ENCODE measurements at places on chromosomes 12 and 14. TPM values are rescaled to one million over a fixed set of nuclear protein-coding genes. Genes with fewer than 3 reads are reported as not detected.

DNA sequence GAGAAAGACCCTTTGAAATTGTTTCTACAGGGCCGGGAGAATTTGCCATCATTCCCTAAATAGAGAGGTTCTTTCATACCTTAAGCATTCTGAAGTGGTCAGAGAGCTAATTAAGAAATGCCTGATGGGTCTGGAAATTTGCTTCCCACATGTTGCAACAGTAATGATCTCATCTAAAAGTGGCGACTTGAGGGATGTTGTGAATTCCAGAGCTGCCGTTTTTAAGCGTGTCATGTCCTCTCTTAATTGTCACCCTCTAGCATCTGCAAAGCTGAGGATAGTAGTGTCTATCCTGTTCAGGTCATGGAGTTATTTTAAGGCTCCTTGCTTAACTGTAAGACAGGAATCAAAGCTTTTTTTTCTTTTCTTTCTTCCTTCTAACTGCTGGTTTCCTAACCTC lies 60.4 kb downstream of the FOS start:
- no peaks in the 10 kb centered on the region for H3K36me3 ChIP-seq
- H3K4me3 ChIP-seq: no peak overlapping the region
- H3K27ac ChIP-seq: no peak overlapping the region
- H3K4me1 ChIP-seq: no peaks in the 10 kb centered on the region

- H3K27ac ChIP-seq: no peak overlapping the region
- no peak overlapping the region for H3K4me3 ChIP-seq
- no peaks in the 10 kb centered on the region for H3K27me3 ChIP-seq
- no peaks in the 10 kb centered on the region for H3K36me3 ChIP-seq
- no peaks in the 10 kb centered on the region for H3K4me1 ChIP-seq
These were observed 101.8 kb upstream of the NAP1L1 start for GRCh38 chr12:76186131-76186906.

- DNase-seq: no peak
- H3K4me1 ChIP-seq: no peaks in the 10 kb centered on the region
- no peak overlapping the region for H3K4me3 ChIP-seq
These were observed 771.7 kb upstream of the TMEM132C start for GRCh38 chr12:127494961-127495915.

The AQP2 gene
- not detected for total RNA-seq

DNA sequence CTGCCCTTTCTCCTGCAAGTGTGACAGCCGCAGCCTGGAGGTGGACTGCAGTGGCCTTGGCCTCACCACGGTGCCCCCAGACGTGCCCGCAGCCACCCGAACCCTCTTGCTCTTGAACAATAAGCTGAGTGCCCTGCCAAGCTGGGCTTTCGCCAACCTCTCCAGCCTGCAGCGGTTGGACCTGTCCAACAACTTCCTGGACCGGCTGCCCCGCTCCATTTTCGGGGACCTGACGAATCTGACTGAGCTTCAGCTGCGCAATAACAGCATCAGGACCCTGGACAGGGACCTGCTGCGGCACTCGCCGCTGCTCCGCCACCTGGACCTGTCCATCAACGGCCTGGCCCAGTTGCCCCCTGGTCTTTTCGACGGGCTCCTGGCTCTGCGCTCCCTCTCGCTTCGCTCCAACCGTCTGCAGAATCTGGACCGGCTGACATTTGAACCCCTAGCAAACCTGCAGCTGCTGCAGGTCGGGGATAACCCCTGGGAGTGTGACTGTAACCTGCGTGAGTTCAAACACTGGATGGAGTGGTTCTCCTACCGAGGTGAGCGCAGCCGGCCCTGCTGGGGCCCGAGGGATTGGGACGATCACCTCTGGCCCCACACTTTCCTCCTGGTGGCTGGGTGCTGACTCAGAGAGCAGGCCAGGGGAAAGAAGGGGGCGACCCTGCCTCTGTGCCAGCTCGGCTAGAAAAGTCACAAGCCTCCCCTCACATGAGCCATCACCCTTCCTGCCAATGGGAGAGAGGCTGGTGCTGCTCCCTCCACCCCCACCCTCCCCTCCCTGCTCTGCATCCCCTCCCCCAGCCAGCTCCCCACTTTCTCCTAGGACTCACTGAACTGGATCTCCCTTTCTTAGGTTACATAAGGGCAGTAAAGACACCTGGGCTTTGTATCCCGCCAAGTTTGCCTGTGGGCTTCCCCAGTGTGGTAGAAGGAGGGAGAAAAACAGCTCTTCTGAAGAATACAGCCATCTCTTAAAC lies 10.9 kb downstream of the LRTM2 start:
- H3K4me1 ChIP-seq: peaks cover 11% of the 10 kb centered on the region
- no peak overlapping the region for H3K27ac ChIP-seq
- no peak overlapping the region for H3K4me3 ChIP-seq
- peak; percentile 92 for DNase-seq
- H3K27me3 ChIP-seq: peaks cover 3% of the 10 kb centered on the region

- no peak overlapping the region for H3K27ac ChIP-seq
- no peak for DNase-seq
- no peak overlapping the region for H3K4me3 ChIP-seq
- no peaks in the 10 kb centered on the region for H3K36me3 ChIP-seq
- H3K4me1 ChIP-seq: peaks cover 6% of the 10 kb centered on the region
These were observed 36.1 kb downstream of the PELI2 start for GRCh38 chr14:56154321-56154720.

DNA sequence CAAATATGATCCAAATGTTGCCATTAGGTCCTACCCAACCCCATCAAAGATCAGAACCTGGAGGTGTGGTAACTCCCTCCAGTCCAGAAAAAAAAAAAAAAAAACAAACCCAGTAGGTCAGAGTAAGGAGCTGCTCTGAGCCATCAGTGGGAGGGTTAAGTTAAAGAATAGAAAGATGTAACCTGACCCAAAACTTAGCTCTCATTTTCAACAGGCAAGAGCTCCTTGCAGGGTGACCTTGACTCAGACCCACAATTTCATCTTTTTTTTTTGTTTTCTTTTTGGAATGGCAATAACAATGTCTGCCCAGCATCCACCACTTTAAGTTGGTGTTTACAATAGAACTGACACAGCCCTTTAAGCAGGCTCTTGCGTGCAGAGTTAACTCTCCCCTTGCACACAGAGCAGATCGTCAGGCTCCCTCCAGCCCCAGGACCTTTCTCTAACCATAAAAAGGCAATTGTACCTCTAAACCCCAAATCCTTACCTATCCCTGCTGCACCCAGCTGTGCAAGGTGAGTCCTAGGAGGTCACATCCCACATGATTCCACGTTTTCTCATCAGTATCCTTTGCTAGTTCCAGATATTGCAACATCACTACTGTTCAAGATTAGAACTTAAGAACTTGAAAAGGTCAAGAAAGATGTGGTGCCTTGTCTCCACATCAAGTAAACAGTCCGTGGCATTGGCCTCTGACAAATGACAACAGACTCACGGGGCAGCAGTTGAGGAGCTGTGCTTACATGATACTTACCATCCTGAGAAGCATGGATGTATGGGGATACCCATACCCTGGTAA lies 178.6 kb upstream of the EEA1 start:
- no peaks in the 10 kb centered on the region for H3K36me3 ChIP-seq
- no peaks in the 10 kb centered on the region for H3K27me3 ChIP-seq
- no peak for DNase-seq
- H3K4me1 ChIP-seq: peaks cover 14% of the 10 kb centered on the region
- H3K27ac ChIP-seq: no peak overlapping the region
- no peak overlapping the region for H3K4me3 ChIP-seq

GRCh38 chr12:82688596-82688995 lies 1.9 kb downstream of the TMTC2 start:
- H3K4me3 ChIP-seq: no peak overlapping the region
- H3K36me3 ChIP-seq: peaks cover 3% of the 10 kb centered on the region
- DNase-seq: no peak

The OR9K2 gene
- not detected for total RNA-seq

DNA sequence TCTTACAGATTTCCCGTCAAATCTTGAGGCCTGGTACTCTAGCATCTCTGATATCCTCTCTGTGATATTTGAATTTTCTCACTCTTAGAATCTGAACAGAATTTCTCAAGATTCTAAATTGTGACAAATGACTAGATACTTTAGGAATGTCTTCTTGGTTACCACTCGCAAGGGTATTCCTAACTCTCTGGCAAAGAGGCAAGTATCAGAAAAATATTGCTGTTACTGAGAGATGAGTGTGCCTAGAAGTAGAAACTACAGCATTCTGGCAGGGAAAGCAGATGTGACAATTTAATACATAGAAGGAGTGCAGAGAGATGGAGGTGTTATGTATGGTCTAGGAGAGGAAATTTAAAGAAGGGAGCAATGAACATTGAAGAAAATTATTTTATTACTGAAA lies 467.8 kb downstream of the LRIG3 start:
- no peak overlapping the region for H3K4me3 ChIP-seq
- H3K27ac ChIP-seq: no peak overlapping the region
- no peaks in the 10 kb centered on the region for H3K27me3 ChIP-seq
- no peaks in the 10 kb centered on the region for H3K36me3 ChIP-seq
- DNase-seq: no peak
- H3K4me1 ChIP-seq: no peaks in the 10 kb centered on the region

The KIF5A gene
- 0.21 TPM for total RNA-seq

The KLHL33 gene
- 0.25 TPM for total RNA-seq

DNA sequence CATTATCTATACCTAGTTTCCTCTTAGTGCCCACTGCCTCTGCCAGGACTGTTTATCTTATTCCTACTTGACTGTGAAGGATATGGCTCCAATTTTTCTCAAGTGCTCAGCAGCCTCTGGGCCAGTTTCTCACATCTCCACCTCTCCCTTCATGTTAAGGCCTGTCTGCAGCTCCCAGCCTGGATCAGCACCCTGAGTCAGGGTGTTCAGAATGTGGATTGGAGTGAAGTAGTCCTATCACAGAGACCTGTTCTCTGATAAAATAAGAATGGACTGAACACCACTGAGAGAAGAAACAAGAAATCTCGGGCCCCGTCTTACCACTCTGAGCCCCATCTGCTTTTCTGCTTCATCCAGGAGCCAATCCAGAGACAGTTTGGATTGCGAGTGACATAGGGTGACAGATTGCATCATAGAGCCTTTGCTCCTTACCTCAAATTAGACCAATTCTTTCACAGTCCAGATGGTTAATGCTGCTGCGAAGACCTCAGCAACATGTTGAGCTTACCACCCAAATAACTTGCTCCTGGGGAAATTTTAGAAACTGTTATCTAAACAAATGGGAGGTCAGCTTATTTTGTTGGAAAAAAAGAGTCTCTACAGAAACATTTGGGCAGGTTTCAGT lies 473.1 kb downstream of the PDZRN4 start:
- no peaks in the 10 kb centered on the region for H3K27me3 ChIP-seq
- H3K36me3 ChIP-seq: no peaks in the 10 kb centered on the region
- DNase-seq: no peak
- H3K27ac ChIP-seq: no peak overlapping the region
- no peaks in the 10 kb centered on the region for H3K4me1 ChIP-seq
- H3K4me3 ChIP-seq: no peak overlapping the region

GRCh38 chr12:21576431-21576830 lies 28.2 kb downstream of the GYS2 start:
- H3K27ac ChIP-seq: no peak overlapping the region
- H3K4me3 ChIP-seq: no peak overlapping the region
- no peaks in the 10 kb centered on the region for H3K27me3 ChIP-seq
- no peaks in the 10 kb centered on the region for H3K4me1 ChIP-seq

DNA sequence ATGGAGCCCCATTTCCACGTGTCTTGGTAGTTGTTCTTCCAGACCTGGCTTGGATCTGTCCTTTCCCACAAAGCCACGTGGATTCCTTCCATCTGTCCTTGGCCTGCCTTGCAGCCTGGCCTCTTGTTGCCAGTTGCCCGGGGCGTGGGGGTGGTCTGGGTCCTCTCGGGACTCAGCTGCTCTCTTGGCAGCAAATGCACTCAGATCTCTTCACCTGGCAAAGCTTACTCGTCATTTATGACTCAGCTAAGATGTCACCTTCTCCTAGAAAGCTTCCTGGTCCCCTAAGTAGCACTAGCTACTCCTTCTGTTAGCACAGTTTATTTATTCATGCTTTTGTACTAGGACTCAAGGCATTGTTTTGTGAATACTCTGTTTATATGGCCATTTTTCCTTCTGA lies 13.6 kb downstream of the PLEKHG3 start:
- H3K36me3 ChIP-seq: no peaks in the 10 kb centered on the region
- no peak overlapping the region for H3K27ac ChIP-seq
- no peak overlapping the region for H3K4me3 ChIP-seq
- DNase-seq: no peak
- H3K27me3 ChIP-seq: no peaks in the 10 kb centered on the region
- H3K4me1 ChIP-seq: peaks cover 66% of the 10 kb centered on the region

- no peak overlapping the region for H3K27ac ChIP-seq
- no peaks in the 10 kb centered on the region for H3K36me3 ChIP-seq
- peak; percentile 85 for DNase-seq
- H3K27me3 ChIP-seq: no peaks in the 10 kb centered on the region
- H3K4me3 ChIP-seq: no peak overlapping the region
These were observed 267.4 kb upstream of the HMGA2 start for GRCh38 chr12:65556676-65557437.

The ATG2B gene
- total RNA-seq: 21.7 TPM

DNA sequence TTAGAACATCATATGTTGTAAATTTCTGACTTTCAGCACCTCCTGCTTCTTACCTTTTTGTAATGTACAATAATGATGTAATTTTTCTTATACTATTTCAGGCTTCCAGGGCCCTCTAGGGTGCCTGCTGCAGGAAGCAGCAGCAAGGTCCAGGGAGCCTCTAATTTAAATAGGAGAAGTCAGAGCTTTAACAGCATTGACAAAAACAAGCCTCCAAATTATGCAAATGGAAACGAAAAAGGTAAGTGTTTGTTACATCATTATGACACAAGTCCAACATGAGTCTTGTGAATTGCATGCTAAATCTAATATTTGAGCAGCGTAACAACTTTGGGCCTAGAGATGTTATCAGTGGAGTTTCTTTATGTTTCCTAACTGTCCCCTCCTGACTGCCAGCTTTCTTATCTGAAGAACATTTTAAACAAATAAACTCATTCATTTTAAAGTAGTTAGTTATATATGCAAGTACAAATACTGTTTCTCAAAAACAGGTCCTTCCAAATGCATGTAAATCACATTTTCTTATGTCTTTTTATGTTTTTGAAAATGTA lies 167.6 kb downstream of the NAV3 start:
- no peaks in the 10 kb centered on the region for H3K27me3 ChIP-seq
- no peak for DNase-seq
- H3K27ac ChIP-seq: no peak overlapping the region
- H3K4me1 ChIP-seq: no peaks in the 10 kb centered on the region
- H3K4me3 ChIP-seq: no peak overlapping the region

DNA sequence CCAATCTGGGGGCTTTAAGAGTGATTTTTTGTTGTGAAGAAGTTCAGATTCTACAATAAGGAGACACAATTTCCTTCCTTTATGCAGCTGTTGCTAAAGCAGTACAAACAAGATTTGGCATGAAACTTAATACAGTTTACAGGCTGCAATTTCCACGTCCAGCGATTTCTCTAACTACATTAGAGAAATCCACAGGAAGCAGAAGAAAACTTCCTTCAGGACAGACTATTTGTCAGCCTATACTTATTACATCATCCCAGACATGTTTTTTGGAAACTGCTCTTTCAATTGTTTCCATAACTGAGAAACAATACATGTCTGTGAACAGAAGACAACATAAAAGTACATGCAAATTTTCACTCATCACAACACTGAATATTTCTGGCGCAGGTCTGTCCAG lies 204.3 kb downstream of the TTC7B start:
- peaks cover 43% of the 10 kb centered on the region for H3K4me1 ChIP-seq
- no peak overlapping the region for H3K27ac ChIP-seq
- no peaks in the 10 kb centered on the region for H3K27me3 ChIP-seq
- no peaks in the 10 kb centered on the region for H3K36me3 ChIP-seq

The KRT79 gene
- not detected for total RNA-seq

The SDR9C7 gene
- not detected for total RNA-seq

The SPRYD4 gene
- 3.4 TPM for total RNA-seq

Data from lung (tissue), 17 donors.